ENCODE measurements at places on chromosomes 4 and X.

- DNase-seq = no peak
Measured at GRCh38 chr4:39256436-39256835, 74.1 kb downstream of the WDR19 start.

DNA sequence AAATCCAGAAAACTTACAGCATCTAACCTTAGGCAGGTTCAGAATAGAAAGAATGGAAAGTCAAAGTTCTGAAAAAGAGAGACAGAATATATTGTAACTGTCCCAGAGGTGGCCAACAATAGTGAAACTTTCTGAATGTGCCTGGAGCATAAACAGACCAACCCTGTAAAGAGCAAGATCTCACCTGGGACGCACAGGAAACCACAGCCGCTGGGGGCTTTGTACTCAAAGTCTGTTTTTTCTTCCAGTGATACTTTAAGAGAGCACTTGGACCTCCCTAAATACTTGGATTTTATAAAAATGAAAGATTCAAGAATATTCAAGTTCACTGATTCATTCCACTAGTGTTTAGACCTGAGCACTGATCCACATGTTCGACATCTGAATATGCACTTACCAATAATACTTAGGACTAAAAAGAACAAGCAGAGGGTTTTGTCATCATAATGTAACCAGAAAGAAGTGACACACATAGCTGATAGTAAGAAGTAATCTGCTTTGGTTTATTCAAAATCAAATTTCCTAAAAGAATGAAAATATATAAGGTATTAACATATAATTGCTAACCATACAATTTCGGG, 35.3 kb downstream of the ARAP2 start:
- DNase-seq = peak; percentile 11

GRCh38 chr4:128519163-128519830, 231.7 kb upstream of the PGRMC2 start:
- no peak for DNase-seq

- DNase-seq = no peak
Measured at GRCh38 chr4:87688316-87688715, 38.2 kb downstream of the DMP1 start.

- DNase-seq = no peak
Measured at GRCh38 chr4:104591510-104591911, 96.8 kb upstream of the CXXC4 start.

- DNase-seq = no peak
Measured at GRCh38 chrX:62839596-62839995, 511.5 kb downstream of the SPIN4 start.

- no peak for DNase-seq
Measured at GRCh38 chrX:12903646-12904045, 2.8 kb upstream of the TLR8 start.

- no peak for DNase-seq
Measured at GRCh38 chr4:99651016-99651769, 6.4 kb downstream of the C4orf54 start.

DNA sequence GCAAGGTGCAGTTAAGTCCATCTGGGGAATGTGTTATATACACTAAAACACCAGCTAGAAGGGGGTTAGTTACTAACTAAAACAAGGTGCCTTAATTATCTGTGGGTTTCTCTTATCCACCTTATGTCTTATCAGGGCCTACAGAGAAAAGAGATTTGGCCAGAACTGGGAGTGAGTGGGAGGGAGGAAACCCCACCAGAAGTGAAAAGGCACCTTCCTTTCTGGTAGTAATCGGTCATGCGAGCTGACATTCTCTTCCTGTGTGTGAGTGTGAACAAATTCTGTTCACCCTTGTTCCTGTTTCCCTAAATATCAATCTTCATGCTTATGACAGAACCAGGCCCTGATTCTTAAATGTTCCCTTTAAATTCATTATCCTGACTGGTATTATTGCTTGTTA, 43.5 kb downstream of the SRPX2 start:
- no peak for DNase-seq

DNA sequence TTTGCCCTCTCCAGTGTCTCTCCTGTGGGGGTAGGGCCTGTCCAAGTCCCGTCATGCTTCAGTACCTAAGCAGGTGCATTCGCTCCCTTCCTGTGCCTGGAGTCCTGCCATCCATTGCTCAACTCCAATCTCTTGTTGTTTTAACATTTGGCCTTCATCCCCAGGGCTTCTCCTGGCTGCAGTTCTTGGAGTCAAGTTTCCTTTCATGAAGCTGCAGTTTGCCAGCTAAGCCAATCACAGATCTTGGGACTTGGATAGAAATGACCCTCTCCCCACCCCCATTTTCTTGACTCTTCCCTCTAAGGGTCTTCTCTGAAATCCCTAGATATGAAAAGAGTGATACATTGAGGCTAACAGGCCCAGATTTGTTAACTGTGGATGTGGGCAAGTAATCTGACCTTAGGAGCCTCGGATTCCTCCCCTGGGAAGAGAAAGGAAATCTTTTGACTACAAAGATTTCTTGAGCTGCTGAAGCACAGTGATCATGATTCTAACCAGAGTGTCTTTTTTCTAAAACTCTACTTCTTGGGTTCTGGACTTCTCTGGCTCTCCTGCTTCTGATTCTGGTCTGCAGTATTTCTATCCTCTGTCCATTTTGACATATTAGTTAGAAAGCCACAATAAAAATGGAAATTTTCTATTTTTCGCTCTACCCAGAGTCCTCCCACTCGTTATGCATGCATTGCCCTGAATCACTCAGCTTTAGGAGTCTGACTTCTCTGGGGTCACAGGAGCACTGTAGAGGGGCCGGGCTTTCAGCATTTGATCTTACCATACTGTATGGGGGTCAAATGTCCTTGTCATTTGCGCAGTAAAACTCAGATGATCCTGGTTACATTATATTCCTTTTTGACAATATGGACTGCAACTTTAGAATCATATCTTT, 61.0 kb downstream of the CHRNA9 start:
- no peak for DNase-seq

- no peak for DNase-seq
Measured at GRCh38 chr4:1751919-1752283, 30.6 kb downstream of the TACC3 start.

Measured in stimulated activated CD8-positive, alpha-beta memory T cell treated with anti-CD3 and anti-CD28 coated beads, Interleukin-7, amount 100 ng/mL, for 48 hours (primary cell).